ENCODE measurements at places on chromosomes 1 and 21. TPM values are rescaled to one million over a fixed set of nuclear protein-coding genes. Genes with fewer than 3 reads are reported as not detected.

The NMNAT2 gene
- not detected for total RNA-seq

The HSD3B2 gene
- not detected for total RNA-seq

The FCN3 gene
- total RNA-seq: not detected

The C4BPB gene
- total RNA-seq: 1.1 TPM

The CCDC17 gene
- total RNA-seq: 3.2 TPM

The USP16 gene
- total RNA-seq: 39.3 TPM

The TSPAN2 gene
- 3.4 TPM for total RNA-seq

The THEM5 gene
- total RNA-seq: not detected

The SLC1A7 gene
- not detected for total RNA-seq

The GJA4 gene
- total RNA-seq: not detected

The DCLRE1B gene
- 18.4 TPM for total RNA-seq

The TPM3 gene
- total RNA-seq: 797 TPM

The BTF3L4 gene
- 39.4 TPM for total RNA-seq

The AGBL4 gene
- total RNA-seq: not detected

The DHRS3 gene
- total RNA-seq: 46.8 TPM
